ENCODE measurements at places on chromosomes 11 and 22.

- DNase-seq: no peak
Observed at GRCh38 chr22:20022231-20022977, 1.5 kb downstream of the TANGO2 start.

DNA sequence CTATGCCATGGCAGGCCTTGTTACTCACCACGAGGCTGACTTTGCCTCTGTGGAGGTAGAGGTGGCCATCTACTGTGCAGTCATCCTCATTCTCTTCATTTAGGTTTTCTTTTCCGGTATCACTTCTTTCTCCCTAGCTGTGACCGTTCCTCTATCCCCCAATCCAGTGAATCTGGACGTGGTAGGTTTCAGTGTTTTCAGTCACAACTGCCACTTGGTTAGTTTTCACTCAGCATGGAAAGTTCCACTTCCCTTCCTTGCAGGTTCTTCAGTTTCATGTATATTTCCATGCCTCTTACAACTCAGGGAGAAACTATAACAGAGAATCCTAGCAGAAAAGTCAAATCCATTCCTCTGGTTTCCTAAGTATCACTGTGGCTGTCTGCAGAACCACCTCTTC lies 1.9 kb downstream of the HPS4 start:
- DNase-seq: no peak

- DNase-seq: peak; percentile 66
Observed at GRCh38 chr11:128525411-128526243, 61.7 kb downstream of the ETS1 start.

GRCh38 chr11:68149417-68149816 lies 28.2 kb upstream of the CHKA start:
- DNase-seq: no peak

DNA sequence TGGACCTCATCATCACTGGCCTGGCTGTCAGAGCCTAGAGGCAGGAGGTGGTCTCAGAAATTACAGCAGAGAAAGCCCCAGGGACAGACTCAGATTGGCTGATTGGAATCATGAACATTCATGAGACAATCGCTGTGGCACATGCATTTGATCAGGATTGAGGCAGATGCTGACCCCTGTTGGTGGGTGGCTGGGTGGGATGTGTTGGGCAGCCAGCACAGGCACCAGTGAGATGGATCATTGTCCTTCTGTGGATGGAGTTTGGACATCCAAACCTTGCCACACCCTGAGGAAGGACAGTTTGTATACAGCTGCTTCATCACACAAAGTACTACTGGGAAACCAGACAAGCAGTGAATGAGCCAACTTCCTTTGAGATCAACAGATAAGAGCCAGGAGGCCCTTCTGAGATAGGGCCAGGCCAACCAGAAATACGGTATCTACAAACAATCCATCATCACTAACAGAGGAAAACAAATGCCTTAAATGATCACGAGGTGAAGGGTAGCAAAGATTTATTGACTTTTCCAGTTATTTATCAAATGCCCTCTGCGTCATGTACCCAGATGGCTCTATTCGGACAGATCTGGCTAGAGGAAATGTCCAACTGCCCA lies 17.3 kb downstream of the COMMD9 start:
- no peak for DNase-seq

- no peak for DNase-seq
Observed at GRCh38 chr11:117437041-117437790, 109.6 kb downstream of the CEP164 start.

DNA sequence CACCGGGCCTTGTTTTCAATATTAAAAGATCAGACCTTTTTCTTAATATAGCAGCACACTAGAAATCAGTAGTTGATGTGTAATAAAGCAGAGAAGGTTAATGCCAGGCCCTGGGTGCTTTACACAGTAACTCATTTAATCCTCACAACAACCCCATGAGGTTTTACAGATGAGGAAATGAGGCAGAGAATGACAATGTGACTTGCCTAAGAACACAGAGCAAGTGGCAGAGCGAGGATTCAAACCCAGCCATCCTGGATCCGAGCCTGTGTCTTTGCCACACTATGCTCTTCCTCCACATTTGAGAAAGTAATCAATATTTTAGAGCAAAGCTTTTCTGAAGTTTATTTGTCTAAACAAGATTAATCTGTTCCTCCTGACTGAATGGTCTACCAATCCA lies 7.2 kb downstream of the JAML start:
- DNase-seq: no peak

GRCh38 chr11:78954696-78955095 lies 380.0 kb upstream of the NARS2 start:
- no peak for DNase-seq
